Activated CD4-positive, CD25-positive, alpha-beta regulatory T cell treated with anti-CD3 and anti-CD28 coated beads, Interleukin-2, amount 50 U/mL, for 72 hours (primary cell): ENCODE measurements at places on chromosomes 13 and 19.

DNA sequence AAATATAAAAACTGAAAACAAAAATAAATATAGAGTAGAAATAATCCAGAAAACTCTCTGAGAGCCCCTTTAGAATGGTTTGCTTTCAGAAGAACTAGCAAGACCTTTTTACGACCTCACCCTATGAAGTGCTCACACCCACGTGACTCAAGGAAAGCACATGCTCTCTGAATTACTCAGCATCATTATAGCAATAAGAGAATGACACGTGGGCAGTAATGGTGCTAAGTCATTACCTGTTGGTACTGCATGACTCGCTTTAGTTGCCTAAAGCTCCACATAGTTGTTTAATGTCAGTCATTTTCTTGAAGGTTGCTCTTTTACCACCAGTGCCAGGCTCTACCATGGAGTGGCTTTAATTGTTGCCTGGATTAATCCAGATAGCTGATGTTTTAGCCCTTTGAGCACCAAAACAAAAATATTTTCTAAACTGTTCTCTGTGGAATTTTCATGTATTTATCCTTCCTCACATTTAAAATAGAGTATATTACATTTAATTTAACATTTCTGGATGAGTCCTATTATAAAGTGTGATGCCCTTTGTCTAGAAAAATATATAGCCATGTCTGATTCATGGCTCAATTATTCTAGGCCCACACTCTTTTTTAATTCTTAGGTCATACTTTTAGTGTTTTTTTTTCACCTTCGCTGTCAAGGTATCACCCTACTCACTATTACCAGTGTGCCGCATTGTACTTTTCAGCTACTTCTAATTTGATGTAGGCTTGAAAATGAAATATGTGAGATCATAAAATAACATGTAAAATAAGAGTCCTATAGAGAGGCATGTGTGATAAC lies 56.8 kb downstream of the THSD1 start:
- no peak for DNase-seq

DNA sequence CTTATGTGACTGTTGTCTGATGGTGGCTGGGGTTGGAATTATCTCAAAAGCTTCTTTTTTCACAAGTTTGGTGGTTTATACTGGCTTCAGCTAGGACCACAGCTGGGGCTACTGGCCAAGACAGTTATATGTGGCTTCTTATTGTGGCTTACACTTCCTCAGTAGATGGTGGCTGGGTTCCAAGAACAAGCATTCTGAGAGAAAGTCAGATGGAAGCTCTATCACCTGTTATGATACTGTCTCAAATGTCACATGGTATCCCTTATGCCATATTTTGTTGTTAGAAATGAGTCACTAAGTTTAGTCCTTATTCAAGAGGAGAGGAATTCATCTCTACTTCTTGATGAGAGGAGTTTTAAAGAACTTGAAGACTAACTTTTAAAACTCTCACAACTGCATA lies 41.6 kb downstream of the NDFIP2 start:
- no peak for DNase-seq

DNA sequence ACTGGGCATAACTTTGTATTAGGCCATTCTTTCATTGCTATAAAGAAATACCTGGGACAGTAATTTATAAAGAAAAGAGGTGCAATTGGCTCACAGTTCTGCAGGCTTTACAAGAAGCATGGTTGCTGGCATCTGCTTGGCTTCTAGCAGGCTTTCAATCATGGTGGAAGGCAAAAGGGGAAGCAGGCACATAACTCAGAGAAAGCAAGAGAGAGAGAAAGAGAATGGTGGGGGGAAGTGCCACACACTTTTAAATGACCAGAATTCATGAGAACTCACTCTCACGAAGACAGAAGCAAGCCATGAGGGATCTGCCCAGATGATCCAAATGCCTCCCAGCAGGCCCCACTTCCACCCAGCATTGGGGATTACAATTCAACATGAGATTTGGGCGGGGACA lies 179.7 kb downstream of the SPRY2 start:
- DNase-seq = no peak

- no peak for DNase-seq
Measured at GRCh38 chr19:15291089-15291488, 41.2 kb downstream of the BRD4 start.

DNA sequence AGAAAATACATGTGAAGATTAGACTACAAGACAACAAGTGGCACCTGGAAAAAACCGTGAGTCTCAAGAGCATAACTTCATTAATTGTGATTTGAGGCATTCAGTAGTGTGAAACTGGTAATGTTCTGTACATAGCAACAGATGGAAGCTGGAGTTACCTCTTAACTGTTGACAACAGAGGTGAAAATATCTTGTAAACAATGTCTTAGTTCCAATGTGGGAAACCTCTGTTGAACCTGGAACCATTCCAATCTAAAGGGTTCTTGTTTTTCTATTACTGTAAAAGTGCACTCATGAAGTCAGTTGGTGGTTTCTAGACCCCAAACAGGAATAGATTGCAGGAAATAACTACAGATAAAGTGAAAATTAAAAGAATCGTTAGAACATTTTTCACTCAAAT lies 728.4 kb downstream of the SLITRK1 start:
- DNase-seq = no peak

DNA sequence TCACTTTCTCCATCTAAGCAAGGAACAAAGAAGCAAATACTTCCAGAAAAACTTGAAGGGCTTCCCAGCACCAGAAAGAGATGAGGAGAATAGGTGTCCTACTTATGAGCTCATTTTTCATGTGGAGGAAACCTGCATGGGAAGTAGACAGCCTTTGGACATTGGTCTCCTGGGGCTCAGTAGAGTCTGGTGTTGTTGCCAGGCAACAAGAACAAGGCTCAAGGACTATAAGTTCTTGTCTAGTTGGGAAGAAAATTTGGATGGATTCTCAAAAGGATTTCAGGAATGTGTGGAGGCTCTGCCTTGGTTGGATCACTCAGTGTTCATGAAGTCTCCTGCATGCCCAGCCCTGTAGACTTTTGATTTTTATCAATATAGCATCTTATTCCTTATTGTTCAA lies 84.5 kb downstream of the MBNL2 start:
- no peak for DNase-seq

GRCh38 chr13:98410612-98411011 lies 166.3 kb downstream of the STK24 start:
- DNase-seq = no peak

DNA sequence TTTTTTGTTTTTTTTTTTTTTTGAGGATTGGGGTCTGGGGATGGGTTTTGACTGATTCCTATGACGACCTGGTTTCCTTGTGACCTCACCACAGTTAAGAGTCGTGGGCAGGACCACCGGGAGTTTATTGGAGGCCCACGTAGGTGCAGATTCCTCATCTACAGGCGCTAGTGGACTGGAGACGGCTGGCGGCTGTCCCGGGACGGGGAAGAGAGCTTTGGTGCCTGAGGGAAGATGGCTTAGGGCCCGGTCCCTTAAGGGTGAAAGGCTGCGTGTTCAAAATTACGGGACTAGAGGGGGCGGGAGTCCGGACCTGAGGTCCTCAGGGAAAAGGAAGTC lies 682 bp upstream of the TEAD2 start:
- no peak for DNase-seq

DNA sequence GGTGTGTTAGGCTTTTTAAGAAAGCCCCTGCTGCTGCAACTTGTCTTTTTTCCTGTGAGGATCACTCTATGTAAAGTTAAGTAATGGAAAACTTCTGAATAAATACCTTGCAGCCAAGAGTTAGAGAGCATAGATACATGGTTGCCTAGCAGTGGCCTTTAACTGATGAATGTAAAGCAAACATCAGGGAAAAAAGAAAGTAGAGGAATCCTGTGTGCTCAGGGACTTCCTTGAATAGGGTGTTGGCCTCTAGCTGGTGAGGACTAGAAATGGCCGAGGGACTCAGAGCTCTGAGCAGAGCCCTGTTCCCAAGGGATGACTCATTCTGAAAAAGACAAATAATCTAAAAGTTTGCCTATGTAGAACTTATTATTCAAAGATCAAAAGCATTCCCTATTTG lies 135.7 kb downstream of the MIPEP start:
- no peak for DNase-seq

GRCh38 chr13:33910255-33910654 lies 92.3 kb downstream of the RFC3 start:
- no peak for DNase-seq

DNA sequence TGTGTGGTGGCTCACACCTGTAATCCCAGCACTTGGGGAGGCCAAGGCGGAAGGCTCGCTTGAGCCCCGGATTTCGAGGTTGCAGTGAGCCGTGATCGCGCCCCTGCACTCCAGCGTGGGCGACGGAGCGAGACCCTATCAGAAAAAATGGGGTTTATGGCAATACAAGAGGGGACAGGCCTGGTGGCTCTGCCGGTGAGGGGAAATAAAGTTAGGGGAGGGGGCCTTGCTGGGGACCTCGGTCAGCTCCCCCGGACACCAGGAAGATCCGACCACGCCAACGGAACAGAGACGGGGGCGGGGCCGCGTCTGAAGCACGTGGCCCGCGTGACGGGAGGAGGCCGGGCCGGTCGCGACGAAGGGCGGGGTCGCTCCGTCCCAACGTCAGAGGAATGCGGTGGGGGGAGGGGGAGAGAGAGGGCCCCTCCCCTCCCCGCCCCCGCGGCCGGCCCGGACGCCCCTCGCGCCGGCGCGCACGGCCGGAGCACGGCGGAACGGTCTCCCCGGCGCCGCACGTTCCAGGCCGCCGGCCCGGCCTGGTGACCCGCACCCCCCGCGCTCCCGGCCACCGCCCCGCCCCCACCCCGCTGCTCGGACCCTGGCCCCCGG lies 1.9 kb upstream of the HNRNPL start:
- peak; percentile 89 for DNase-seq

- DNase-seq = no peak
Measured at GRCh38 chr13:49314344-49314882, 66.7 kb downstream of the CDADC1 start.

GRCh38 chr13:30618186-30618929 lies 638 bp downstream of the USPL1 start:
- DNase-seq = peak; percentile 36

GRCh38 chr19:48480558-48481500 lies 11.7 kb downstream of the CYTH2 start:
- peak; percentile 53 for DNase-seq

DNA sequence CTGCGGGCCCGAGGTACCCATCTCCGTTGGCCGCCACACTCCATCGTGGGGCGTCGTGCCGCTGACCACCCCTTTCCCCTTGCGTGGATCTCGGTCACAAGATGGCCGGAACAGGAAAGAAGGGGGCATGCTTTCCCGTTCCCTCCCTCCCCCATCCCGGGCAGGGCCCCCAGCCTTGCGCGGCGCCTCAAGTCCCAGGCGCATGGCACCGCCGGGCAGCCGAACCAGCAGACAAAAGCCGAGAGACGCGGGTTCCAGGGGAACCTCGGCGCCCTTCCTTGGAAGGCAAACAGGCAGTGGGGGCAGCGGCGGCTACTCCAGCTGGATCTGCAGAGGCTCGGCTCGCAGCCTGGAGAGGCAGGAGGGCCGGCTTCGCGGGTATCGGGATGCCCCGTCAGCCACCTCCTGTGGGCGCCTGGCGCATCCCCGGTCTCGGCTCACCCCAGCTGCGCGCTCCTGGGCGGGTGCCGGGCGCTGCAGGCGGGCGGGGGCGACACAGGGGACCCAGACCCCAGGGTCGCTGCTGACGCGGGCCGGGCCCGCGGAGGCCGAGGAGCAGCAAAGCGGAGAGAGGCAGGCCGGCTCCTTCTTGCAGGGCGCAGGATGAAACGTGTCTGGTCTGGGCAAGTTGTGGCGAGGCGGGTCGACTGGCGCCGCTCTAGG lies 439 bp downstream of the DZIP1 start:
- DNase-seq = no peak

DNA sequence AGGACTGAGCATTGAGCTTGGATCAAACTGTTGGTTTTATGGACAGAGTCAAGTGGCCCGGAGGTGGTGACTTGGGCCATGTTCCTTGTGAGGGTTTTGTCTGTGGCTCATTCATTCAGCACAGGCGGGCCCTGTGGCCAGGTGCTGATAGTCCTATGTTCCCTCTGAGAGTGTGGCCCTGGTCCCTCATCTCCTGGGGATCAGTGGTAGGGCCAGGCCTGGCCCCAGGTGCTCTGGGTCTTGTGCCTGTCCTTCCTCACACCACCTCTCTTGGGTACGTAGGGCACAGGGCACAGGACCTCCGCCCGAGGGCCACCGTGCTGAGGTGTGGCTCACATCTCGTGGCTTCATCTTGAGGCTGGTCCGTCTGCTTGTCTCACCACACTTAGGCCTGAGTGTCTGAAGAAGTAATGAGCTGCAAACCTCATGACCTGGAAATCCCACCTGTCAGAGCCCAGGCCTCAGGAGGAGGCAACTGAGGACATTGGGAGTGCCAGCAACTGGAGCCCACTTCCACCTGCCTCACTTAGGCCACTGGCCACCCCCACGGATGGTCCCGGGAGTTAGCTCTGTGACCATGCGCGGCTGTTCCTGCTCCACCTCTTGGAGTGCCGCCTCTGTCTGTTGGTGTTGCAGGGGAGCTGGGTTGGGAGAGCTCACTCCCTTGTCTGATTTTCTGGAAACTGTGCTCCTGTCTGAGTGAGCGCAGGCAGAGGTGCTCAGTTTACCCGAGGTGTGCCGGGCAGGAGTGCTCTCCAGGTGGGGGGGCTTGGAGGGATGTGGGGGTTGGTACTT lies 53.4 kb downstream of the KDM4B start:
- DNase-seq = no peak

DNA sequence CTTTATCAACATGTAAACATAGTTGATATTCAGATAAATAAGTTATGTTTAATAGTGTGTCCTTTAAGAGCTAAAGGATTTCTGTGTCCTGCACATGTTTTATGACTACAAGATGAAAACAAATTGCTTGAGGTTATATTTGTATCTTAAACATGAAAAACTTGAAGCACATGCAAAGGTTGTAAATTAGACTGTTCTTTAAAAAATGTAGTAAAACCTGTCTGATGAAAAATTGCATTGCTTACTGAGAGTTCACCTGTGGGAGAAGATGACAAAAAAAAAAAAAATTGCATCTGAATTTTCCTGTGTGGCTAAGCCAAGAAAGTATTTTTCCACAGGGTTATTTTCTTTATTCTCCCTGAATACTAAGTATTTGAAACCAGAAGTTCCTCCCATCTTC lies 25.7 kb upstream of the LMO7 start:
- DNase-seq = no peak

- DNase-seq = no peak
Measured at GRCh38 chr13:96018135-96018534, 35.1 kb downstream of the UGGT2 start.

GRCh38 chr13:84077271-84077670 lies 195.0 kb upstream of the SLITRK1 start:
- no peak for DNase-seq

- no peak for DNase-seq
Measured at GRCh38 chr13:44815623-44816022, 173.6 kb downstream of the NUFIP1 start.

- no peak for DNase-seq
Measured at GRCh38 chr19:18009412-18010066, 1.6 kb downstream of the ARRDC2 start.

DNA sequence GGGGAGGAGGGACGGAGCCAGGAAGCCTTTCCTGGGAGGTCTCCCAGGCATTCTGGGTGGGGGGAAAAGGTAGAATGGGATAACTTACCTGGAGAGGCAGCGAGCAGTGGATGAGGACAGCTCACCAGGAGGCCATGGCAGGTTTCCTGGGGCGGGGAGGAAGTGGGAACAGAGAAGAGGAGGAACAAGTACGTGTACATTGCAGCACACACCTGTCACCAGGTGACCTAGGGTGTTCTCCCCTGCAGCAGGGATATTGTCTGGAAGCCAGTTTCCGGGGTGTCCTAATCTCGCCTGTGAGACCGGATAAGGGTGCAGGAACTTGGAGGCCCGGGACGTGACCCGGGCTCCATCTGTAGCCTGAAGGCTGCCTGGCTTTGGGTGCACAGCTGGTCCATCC lies at the start of gene FUT3:
FUT3 (minus strand) TSS at position 148 of the 400 bp plus-strand sequence.
- no peak for DNase-seq
